Activated T-helper 17 cell treated with anti-CD3 and anti-CD28 coated beads, Interleukin-2, amount 50 U/mL, for 72 hours (primary cell): ENCODE measurements at places on chromosomes 13 and 19. TPM values are rescaled to one million over a fixed set of nuclear protein-coding genes. Genes with fewer than 3 reads are reported as not detected.

The GPR12 gene
- total RNA-seq: not detected

The UQCR11 gene
- 209 TPM for total RNA-seq

The PSG6 gene
- not detected for total RNA-seq

The TSC22D1 gene
- 6.8 TPM for total RNA-seq

The TDRD12 gene
- total RNA-seq: 0.11 TPM

The ZNF552 gene
- 6.0 TPM for total RNA-seq

The PRTN3 gene
- not detected for total RNA-seq

The KATNAL1 gene
- total RNA-seq: 25.8 TPM

The CASP14 gene
- not detected for total RNA-seq

- no peaks in the 10 kb centered on the region for H3K36me3 ChIP-seq
- no peak overlapping the region for H3K4me3 ChIP-seq
- no peak overlapping the region for H3K27ac ChIP-seq
- peaks cover 9% of the 10 kb centered on the region for H3K27me3 ChIP-seq
Observed at GRCh38 chr19:53463263-53463662, 4.3 kb upstream of the ZNF813 start.

DNA sequence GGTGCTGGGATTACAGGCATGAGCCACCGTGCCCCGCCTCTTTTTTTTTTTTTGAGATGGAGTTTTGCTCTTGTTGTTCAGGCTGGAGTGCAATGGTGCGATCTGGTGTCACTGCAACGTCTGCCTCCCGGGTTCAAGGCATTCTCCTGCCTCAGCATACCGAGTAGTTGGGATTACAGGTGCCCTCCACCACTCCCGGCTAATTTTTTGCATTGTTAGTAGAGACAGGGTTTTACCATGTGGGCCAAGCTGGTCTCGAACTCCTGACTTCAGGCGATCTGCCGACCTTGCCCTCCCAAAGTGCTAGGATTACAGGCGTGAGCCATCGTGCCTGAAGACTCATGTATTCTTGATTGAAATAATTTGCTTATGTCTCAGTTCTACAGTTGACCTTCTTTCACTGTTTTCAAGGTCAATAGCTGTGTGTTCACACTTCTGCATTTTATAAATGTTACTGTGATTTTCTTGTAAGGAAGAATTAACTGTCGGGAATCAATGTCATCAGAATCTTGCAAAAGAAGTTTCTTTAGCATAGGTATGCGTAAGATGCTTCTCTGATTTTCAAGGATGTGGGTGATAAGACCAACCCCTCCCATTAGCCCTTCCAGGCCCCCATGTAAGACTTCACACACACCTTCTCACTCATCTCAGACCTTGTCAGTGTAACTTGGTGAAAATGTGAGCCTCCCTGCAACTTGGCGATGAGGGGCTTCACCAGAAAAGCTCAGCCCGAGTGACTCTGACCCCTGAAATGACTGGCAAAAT, 12.7 kb upstream of the ZNF701 start:
- no peak overlapping the region for H3K27ac ChIP-seq
- H3K4me1 ChIP-seq: no peaks in the 10 kb centered on the region
- H3K4me3 ChIP-seq: no peak overlapping the region
- ATAC-seq: no peak
- peaks cover 90% of the 10 kb centered on the region for H3K36me3 ChIP-seq
- no peaks in the 10 kb centered on the region for H3K27me3 ChIP-seq

GRCh38 chr13:30457306-30457891, 8.3 kb downstream of the HMGB1 start:
- no peak for ATAC-seq
- H3K36me3 ChIP-seq: peaks cover 34% of the 10 kb centered on the region
- no peaks in the 10 kb centered on the region for H3K27me3 ChIP-seq
- no peak overlapping the region for H3K27ac ChIP-seq

DNA sequence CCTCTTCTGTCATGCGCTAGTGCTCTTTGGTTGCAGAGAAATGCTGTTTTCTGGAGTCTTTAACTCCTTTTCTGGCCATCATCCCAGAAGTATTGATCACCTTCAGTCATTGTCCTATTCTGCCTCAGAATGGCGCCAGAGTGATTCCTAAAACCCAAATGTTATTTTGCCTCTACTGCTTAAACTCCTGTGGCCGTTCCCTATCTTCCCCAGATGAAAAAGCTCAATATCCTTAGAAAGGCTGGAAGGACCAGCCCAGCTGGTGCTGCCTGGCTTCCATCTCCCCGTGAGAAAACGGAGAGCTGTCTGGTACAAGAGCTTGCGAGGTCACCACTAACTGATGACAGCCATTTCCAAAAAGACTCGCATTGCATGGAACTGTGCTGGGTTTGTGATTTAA, 179.1 kb downstream of the RBM26 start:
- H3K4me1 ChIP-seq: no peaks in the 10 kb centered on the region
- H3K36me3 ChIP-seq: no peaks in the 10 kb centered on the region
- no peak overlapping the region for H3K4me3 ChIP-seq
- no peak for ATAC-seq
- peaks cover 28% of the 10 kb centered on the region for H3K27me3 ChIP-seq

- ATAC-seq: no peak
- H3K4me3 ChIP-seq: no peak overlapping the region
- H3K27ac ChIP-seq: no peak overlapping the region
- H3K36me3 ChIP-seq: no peaks in the 10 kb centered on the region
- H3K4me1 ChIP-seq: no peaks in the 10 kb centered on the region
Observed at GRCh38 chr13:56317841-56318240, 822.9 kb upstream of the PRR20A start.

DNA sequence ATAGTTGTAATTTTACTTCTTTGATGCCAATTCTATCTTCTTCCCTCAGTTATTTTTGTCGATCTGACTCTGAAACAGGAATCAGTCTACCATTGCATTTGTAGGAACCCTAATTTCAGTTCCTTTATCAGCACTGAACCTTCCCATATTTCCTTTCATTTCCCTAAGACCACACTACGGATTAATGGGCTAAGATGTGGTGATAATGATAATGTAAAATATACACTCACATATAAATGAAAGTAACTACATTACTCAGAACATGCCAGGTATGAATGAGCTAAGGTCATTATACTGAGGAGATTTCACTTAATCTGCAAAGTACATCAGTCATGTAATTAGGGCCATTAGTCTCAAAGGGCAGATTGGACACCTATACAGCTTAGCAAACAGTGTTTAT, 60.2 kb upstream of the RFC3 start:
- H3K4me1 ChIP-seq: no peaks in the 10 kb centered on the region
- ATAC-seq: no peak
- H3K27me3 ChIP-seq: peaks cover 9% of the 10 kb centered on the region
- no peak overlapping the region for H3K27ac ChIP-seq

DNA sequence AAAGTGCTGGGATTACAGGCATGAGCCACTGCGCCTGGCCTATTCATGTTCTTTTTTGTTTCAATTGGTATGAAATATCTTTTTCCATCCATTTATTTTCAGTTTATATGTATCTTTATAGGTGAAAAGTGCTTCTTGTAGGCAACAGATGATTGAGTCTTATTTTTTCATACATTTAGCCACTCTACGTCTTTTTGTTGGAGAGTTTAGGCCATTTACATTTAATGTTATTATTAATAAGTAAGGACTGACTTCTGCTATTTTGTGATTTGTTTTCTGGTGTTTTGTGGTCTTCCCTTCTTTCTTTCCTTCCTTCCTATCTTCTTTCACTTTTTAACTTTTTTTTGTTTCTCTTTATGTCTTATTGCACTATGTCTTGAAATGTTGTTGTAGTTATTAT, 16.7 kb upstream of the KBTBD7 start:
- no peaks in the 10 kb centered on the region for H3K36me3 ChIP-seq
- H3K27me3 ChIP-seq: no peaks in the 10 kb centered on the region
- H3K4me1 ChIP-seq: no peaks in the 10 kb centered on the region
- no peak for ATAC-seq
- H3K4me3 ChIP-seq: no peak overlapping the region
- no peak overlapping the region for H3K27ac ChIP-seq

GRCh38 chr19:33345163-33345562, 28.3 kb upstream of the CEBPG start:
- peaks cover 68% of the 10 kb centered on the region for H3K27me3 ChIP-seq
- no peaks in the 10 kb centered on the region for H3K4me1 ChIP-seq
- no peak overlapping the region for H3K27ac ChIP-seq
- H3K36me3 ChIP-seq: no peaks in the 10 kb centered on the region
- no peak for ATAC-seq
- no peak overlapping the region for H3K4me3 ChIP-seq

- H3K27ac ChIP-seq: no peak overlapping the region
- ATAC-seq: no peak
- no peaks in the 10 kb centered on the region for H3K27me3 ChIP-seq
- no peaks in the 10 kb centered on the region for H3K36me3 ChIP-seq
- H3K4me1 ChIP-seq: peaks cover 35% of the 10 kb centered on the region
- H3K4me3 ChIP-seq: no peak overlapping the region
Observed at GRCh38 chr13:31853643-31854326, 114.5 kb downstream of the RXFP2 start.

GRCh38 chr13:45412274-45413049, 5.7 kb downstream of the SLC25A30 start:
- peaks cover 24% of the 10 kb centered on the region for H3K4me1 ChIP-seq
- no peak overlapping the region for H3K27ac ChIP-seq
- H3K27me3 ChIP-seq: no peaks in the 10 kb centered on the region
- H3K36me3 ChIP-seq: peaks cover 46% of the 10 kb centered on the region
- no peak overlapping the region for H3K4me3 ChIP-seq

- no peaks in the 10 kb centered on the region for H3K4me1 ChIP-seq
- H3K4me3 ChIP-seq: no peak overlapping the region
- no peak overlapping the region for H3K27ac ChIP-seq
Observed at GRCh38 chr13:109249780-109250528, 536.4 kb downstream of the IRS2 start.

GRCh38 chr19:39595950-39596349, 6.4 kb upstream of the LGALS13 start:
- ATAC-seq: no peak
- H3K4me1 ChIP-seq: no peaks in the 10 kb centered on the region
- H3K4me3 ChIP-seq: no peak overlapping the region
- H3K27ac ChIP-seq: no peak overlapping the region

DNA sequence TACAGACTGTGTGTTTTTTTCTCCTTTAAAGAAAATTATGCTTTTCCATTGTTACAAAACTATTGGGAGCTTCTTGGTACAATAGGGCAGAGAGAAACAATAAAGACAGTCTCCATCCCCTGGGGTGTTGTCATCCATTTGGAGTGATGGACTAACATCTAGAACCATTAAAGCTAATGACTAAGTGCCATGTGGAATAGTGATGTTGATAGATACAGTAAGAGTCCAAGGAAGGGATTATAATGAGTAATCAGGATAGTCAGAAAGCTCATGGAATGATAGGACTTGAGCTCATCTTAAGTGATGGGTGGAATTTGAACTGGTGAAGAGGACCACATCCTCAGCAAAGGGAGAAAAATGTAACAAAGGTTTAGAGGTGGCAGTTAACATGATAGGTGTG, 24.1 kb upstream of the FRY start:
- no peaks in the 10 kb centered on the region for H3K27me3 ChIP-seq
- no peak overlapping the region for H3K27ac ChIP-seq
- ATAC-seq: no peak

GRCh38 chr19:34393031-34393430, 11.2 kb upstream of the PDCD2L start:
- peaks cover 43% of the 10 kb centered on the region for H3K36me3 ChIP-seq
- peak; percentile 17 for ATAC-seq
- no peaks in the 10 kb centered on the region for H3K4me1 ChIP-seq

- H3K4me3 ChIP-seq: no peak overlapping the region
- H3K4me1 ChIP-seq: no peaks in the 10 kb centered on the region
- H3K36me3 ChIP-seq: no peaks in the 10 kb centered on the region
- no peaks in the 10 kb centered on the region for H3K27me3 ChIP-seq
- no peak for ATAC-seq
Observed at GRCh38 chr13:76000131-76000530, 364.0 kb downstream of the LMO7 start.

GRCh38 chr13:83153848-83154247, 728.4 kb downstream of the SLITRK1 start:
- H3K27me3 ChIP-seq: no peaks in the 10 kb centered on the region
- H3K36me3 ChIP-seq: no peaks in the 10 kb centered on the region
- no peak for ATAC-seq
- H3K4me1 ChIP-seq: no peaks in the 10 kb centered on the region

DNA sequence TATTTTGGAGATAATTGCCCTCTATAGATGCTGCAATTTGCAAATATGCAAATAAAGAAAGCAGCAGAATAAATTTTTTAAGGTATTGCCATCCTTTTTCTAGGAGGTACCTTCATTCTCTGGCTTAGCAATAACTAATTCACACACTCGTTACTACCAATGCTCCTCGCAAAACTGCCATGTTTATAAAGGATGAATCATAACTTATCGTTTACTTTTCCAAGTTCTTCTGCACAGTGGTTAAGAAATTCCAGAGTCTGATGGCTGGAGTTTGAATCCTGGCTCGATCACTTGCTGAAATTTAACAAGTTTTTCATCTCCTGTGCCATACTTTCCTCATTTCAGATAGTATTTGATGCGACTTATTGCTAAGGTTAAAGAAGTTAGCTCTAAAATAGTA, 708.6 kb upstream of the KLHL1 start:
- H3K4me1 ChIP-seq: no peaks in the 10 kb centered on the region
- no peak for ATAC-seq
- no peak overlapping the region for H3K4me3 ChIP-seq
- H3K27me3 ChIP-seq: no peaks in the 10 kb centered on the region

- H3K27ac ChIP-seq: no peak overlapping the region
- H3K36me3 ChIP-seq: no peaks in the 10 kb centered on the region
- ATAC-seq: no peak
- no peak overlapping the region for H3K4me3 ChIP-seq
Observed at GRCh38 chr13:98365302-98365701, 188.2 kb upstream of the RNF113B start.

GRCh38 chr13:86559901-86560300, 760.7 kb upstream of the SLITRK6 start:
- ATAC-seq: no peak
- no peaks in the 10 kb centered on the region for H3K27me3 ChIP-seq
- no peak overlapping the region for H3K27ac ChIP-seq
- no peaks in the 10 kb centered on the region for H3K4me1 ChIP-seq
- H3K4me3 ChIP-seq: no peak overlapping the region

- H3K4me3 ChIP-seq: no peak overlapping the region
- peaks cover 5% of the 10 kb centered on the region for H3K4me1 ChIP-seq
- H3K27ac ChIP-seq: no peak overlapping the region
Observed at GRCh38 chr13:26498656-26499601, 58.6 kb upstream of the WASF3 start.

- H3K27ac ChIP-seq: no peak overlapping the region
- no peaks in the 10 kb centered on the region for H3K27me3 ChIP-seq
- no peak overlapping the region for H3K4me3 ChIP-seq
- peaks cover 100% of the 10 kb centered on the region for H3K36me3 ChIP-seq
Observed at GRCh38 chr19:45834970-45835369, 19.9 kb upstream of the RSPH6A start.

GRCh38 chr19:44723952-44724319, 24.6 kb upstream of the BCL3 start:
- H3K27me3 ChIP-seq: no peaks in the 10 kb centered on the region
- H3K4me3 ChIP-seq: peak overlapping the region; percentile 26

- ATAC-seq: no peak
- H3K27me3 ChIP-seq: peaks cover 15% of the 10 kb centered on the region
- H3K27ac ChIP-seq: peak overlapping the region; percentile 7
- no peaks in the 10 kb centered on the region for H3K4me1 ChIP-seq
- no peaks in the 10 kb centered on the region for H3K36me3 ChIP-seq
Observed at GRCh38 chr19:45244133-45244794, 943 bp downstream of the EXOC3L2 start.
